ENCODE measurements at places on chromosomes 4 and X. TPM values are rescaled to one million over a fixed set of nuclear protein-coding genes. Genes with fewer than 3 reads are reported as not detected.

The PAGE5 gene
- total RNA-seq = not detected

The TCEAL6 gene
- total RNA-seq = not detected

The PASD1 gene
- total RNA-seq = not detected

The CTAG1A gene
- not detected for total RNA-seq

The TEX13C gene
- total RNA-seq = not detected

The IL15 gene
- 1.6 TPM for total RNA-seq

The PPBP gene
- 0.35 TPM for total RNA-seq

The NAP1L2 gene
- total RNA-seq = 5.8 TPM

The ARSJ gene
- total RNA-seq = 0.54 TPM

The CT55 gene
- not detected for total RNA-seq

The FGFBP2 gene
- total RNA-seq = 2.7 TPM

The GPR34 gene
- total RNA-seq = 10.0 TPM

The EOLA2 gene
- total RNA-seq = 20.7 TPM

The RXFP1 gene
- not detected for total RNA-seq

The F8A2 gene
- total RNA-seq = not detected

The SULT1E1 gene
- total RNA-seq = not detected

- no peak for DNase-seq
Measured at GRCh38 chrX:45145492-45146215, 55.0 kb downstream of the DIPK2B start.

DNA sequence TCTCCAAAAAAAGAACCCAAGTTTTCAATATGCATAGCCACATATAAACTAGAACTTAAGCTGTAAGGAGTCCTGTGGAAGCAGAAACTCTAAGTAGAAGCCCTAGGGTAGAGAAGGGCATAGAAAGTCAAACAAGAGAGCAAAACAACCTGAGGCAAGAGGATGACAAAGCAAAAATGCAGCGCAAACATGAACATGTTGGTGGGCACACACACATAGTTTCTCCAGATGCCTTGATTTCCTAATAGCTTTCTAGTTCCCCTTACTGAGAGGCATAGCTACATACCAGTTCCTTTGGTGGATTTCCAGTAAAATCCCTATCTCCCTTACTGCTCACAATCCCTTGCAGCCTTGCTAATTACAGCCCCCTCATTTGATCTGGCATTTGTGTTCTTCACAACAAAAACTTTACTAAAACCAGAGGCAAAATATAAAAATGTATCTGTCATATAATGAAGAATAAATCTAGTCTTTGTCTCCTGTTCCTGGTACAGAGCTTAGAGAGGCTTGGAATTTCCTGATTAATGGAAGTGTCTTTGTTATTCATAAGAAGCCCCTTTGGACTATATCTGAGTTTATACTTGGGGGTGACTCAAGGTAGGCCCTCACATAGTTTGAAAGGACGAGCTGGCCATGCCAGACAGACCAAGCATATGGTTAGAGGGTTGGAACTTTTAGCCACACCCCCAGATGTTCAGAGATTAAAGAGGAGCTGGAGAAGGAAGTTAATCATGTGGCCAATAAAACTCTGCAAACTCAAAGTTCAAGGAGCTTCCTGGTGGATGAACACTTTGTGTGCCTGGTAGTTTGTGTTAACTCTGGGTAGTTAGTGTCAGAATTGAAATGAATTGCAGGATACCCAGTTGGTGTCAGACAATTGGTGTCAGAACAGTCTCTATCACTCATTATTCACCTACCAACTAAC is 52.7 kb upstream of the ZCCHC13 start:
- DNase-seq = no peak

DNA sequence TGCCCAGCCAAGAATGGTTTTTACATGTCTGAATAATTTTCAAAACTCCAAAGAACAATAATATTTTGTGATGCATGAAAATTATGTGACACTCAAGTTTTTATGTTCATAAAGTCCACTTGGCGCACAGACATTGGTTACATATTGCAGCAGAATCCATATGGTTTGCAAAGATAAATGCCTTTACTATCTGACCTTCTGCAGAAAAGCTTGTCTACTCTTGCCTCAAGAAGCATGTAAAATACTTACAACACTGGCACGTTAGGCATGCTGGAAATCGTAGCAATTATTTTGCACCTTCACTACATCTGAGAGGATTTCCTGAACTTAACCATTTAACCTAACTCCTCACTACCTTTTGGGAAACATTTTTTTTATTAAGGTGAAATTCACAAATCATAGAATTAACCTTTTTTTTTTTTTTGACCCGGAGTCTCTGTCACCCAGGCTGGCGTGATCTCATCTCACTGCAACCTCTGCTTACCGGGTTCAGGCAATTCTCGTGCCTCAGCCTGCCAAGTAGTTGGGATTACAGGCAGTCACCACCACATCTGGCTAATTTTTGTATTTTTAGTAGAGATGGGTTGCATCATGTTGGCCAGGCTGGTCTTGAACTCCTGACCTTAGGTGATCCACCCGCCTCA is 3.5 kb upstream of the XG start:
- DNase-seq = no peak

- no peak for DNase-seq
Measured at GRCh38 chr4:97103252-97103651, 1040.0 kb downstream of the STPG2 start.

DNA sequence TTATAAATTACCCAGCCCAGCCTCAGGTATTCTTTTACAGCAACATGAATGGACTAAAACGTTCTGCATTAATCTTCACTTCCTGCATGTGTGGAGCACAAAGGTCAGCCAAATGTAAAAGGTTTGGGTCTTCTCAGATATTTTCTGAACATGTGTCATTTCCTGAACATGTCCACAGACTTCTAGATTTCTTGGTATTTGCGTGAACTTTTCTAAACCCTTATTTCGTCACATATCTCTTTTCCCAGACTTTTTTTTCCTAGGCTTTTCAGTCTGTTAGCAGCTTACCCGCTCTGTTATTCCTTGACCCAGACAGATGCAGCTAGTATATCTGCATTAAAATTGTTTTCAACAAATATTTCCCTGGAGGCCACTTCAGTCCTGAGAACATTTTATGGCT is 57.3 kb upstream of the USP51 start:
- no peak for DNase-seq

GRCh38 chr4:101183221-101183620 is 164.1 kb downstream of the PPP3CA start:
- no peak for DNase-seq

DNA sequence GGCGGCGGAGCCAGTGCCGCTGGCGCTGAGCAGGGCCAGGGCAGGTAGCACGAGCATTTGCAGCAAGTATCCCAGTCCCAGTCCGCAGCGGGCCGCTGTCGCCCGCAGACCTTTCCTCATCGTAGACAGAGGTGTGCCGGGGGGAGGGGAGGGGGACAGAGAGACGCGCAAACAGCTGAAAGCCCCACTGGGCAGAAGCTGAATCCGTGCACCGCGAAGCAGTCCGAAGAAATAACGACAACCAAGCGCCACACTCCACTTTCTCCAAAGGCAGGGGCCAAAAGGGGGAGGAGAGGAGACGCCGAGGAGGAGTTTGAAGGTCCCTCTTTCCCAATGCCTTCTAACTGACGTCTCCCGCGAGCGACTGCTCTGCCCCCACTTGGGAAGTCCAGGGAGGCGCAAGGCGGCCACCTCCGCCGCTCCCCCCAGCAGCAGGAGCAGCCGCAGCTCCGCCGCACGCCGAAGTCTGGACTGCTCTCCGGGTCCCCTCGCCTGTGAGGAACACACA is at the start of gene UNC5C:
TSS of gene UNC5C (minus strand) at position 236 of the 508 bp plus-strand sequence.
- peak; percentile 87 for DNase-seq

DNA sequence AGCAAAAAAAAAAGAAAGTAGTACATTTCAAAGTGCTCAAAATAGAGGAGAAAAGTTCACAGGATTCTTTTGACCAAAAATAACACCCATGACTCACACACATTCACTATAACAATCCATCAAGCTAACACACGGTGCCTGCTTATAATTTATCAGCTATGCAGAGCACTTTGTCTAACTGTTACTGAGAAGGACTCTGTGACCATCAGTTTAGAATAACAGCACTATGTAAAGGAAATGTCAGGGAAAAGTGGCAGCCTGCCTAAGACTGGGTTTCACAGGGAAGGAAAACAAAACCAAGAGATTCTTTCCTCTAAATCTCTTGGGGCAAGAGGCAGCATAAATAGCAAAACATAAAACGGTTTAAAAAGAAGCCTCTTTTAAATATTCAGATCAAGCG is 54.8 kb downstream of the CCDC149 start:
- no peak for DNase-seq

DNA sequence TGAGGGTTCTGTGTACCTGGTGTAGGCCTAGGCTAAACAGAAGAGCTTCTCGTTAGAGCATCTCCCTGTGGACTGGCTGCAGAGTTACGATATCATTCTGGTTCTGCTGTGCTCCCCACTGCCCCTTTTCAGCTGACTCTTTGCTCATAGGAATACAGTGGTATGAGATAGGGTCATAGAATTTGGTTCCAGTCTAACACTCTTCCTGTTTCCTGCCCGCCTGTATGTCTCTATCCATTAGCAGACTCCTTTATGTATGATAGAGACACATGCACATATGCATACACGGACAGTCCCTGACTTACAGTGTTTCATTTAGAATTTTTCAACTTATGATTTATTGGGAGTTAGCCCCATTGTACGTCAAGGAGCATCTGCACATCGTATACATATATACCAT is 15.3 kb downstream of the RNF4 start:
- DNase-seq = no peak

DNA sequence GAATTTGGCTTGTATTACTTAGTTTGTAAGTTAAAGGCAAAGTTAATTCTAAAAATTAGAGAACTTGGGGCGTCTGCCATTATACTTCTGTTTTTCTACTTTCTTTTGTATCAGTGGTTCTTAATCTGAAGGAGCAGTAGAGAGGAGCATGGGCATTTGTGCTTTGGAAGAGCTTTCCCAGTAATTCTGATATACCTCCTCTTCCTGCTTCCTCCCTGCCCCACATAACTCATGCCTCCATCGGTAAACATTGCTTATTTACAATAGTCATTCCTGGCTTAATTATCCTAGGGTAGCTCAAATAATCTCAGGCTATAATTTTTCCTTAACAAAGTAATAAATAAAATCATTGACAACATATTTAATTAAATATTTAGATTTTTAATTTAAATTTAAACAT is 37.1 kb upstream of the SPARCL1 start:
- no peak for DNase-seq

- DNase-seq = no peak
Measured at GRCh38 chrX:104833401-104833800, 267.4 kb downstream of the IL1RAPL2 start.

DNA sequence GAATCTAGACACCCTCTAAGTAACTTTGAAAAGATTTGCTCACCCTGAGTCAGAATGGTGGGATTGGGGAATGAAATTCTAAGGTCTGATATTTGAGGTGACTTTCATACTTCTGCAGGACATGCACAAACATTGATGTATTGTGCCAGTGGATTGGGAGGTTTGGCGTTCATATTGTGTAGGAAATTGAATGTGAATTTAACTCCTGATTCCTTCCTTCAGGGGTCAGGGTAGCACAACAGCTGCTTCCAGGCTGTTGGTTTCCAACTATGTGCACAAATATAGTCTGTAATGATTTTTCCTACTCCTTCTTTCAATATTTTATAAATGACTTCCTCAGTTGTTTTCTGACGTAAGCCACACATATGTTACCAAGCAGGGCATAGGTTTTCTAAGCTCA is 3.1 kb downstream of the IL1RAPL1 start:
- no peak for DNase-seq

DNA sequence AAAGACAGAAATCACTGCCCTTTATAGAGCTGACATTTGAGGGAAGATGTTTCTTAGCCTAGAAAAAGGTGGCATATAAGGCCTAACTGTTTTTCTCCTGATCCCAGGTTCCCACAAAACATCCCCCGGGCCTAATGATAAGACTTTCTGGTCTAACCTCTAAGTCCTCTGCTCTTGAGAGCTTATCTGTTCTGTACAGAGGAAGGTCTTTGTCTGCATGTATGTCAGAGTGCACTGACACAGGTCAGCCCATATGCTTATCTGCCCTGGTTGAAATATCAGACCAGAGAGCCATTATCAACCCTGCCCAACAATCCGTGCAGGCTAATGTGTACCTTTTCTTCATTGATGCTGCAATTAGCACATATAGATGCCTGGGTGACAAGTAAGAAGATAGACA is 76.2 kb downstream of the ARHGEF9 start:
- no peak for DNase-seq

- no peak for DNase-seq
Measured at GRCh38 chrX:10841579-10841978, 221.2 kb upstream of the MID1 start.

GRCh38 chrX:135513130-135513515 is 7.3 kb upstream of the INTS6L start:
- DNase-seq = no peak

DNA sequence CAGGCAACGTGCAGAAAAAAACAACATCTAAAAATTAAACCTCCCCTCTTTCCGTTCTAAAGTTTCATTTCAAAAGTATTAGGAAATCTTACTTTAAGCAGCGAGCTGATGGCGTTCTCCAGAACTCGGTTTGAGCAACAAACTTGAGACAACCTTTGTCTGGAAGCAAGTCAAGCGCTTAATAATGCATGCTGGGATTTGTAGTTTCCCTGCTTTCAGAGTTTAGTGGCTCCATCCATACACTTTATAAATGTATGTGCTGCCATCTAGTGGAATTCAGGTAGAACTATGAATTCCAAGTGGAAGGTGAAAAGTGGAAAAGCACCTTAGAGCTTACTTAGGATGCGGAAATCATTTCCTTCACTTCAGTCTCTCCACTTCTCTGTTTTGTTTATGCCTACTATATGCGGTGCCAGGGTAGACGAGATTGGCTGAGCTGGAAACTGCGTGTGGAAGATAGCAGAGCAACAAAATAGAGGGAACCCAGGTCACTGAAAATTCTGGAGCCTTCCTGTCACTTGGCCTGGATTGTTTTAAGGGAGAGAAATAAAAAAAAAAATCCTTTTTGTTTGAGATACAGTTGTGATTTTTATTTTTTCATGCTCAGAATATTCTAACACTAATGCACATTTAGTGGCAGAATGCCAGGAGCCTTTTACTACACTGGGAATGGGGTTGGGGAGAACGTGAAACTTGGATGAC is at the start of gene BDH2:
TSS of gene BDH2 (minus strand) at position 144 of the 702 bp plus-strand sequence. CDS start 3,580 bp downstream, outside the sequence.
- DNase-seq = no peak

GRCh38 chr4:131137196-131137595 is 2011.9 kb upstream of the PCDH10 start:
- no peak for DNase-seq

GRCh38 chr4:6855692-6856297 is 53.8 kb upstream of the TBC1D14 start:
- no peak for DNase-seq

DNA sequence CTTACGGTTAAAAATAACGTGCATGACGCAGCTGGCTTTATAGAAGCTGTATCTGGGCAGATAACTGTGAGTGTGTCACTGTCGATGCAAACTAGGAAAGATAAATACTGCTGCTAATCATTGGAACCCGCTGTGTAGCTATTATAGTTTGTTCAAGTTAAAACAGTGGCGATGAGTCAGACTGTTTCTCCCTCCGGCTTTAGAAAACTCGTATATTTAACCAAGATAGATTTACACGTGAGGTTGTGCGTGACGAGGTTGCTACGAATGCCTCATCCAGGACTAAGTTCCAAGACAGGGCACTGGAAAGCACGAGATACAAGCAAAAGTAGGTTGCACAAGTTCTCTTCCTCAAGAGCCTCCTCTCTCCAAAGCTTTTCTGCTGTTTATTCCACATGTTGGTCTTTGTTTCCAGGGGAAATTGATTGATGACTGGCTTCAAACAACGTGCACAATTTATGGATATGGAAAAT is 270.7 kb downstream of the FBXW7 start:
- no peak for DNase-seq

- DNase-seq = no peak
Measured at GRCh38 chr4:184097241-184097605, 120.5 kb downstream of the ENPP6 start.

- no peak for DNase-seq
Measured at GRCh38 chr4:101806914-101807313, 16.4 kb downstream of the BANK1 start.
